ENCODE measurements at places on chromosomes 4 and X.

- no peak for DNase-seq
These were observed 401.4 kb downstream of the MID1IP1 start for GRCh38 chrX:39202641-39203040.

GRCh38 chr4:1349359-1350168, 2.6 kb downstream of the UVSSA start:
- no peak for DNase-seq

GRCh38 chrX:17547658-17548057, 172.7 kb downstream of the NHS start:
- DNase-seq = no peak

DNA sequence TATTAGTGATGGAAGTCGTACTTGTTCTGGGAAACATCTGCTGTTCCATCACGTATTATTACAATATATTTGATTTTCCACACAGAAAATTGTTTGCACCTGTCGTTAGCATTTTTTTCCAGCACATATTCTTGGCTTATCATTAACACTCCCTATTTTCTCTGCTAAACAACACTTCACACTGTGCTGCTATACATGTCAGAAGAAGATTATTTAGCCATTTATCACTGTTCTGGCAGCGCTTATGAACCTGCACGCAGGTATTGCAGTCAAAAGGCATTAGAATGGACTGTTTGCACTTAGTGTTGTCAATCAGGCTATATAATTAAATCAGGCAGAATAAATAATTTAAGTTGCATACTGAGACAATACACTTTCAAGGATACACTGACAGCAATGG, 218.6 kb downstream of the CHM start:
- no peak for DNase-seq

DNA sequence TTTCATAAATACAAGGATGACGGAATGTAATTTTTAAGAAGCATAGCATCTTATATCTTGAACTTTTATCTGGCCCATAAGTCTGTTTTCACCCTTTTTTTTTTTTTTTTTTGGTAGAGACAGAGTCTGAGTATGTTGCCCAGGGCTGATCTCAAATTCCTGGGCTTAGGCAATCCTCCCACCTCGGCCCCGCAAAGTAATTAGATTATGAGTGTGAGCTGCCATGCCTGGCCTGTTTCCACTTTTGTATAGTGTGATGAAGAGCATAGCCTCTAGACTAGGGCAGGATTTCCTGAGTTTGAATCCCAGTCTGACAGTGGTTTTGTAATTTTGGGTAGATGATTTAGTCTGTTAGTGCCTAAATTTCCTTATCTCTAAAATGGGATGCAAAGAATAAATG, 11.0 kb downstream of the STIM2 start:
- DNase-seq = no peak

GRCh38 chr4:32133141-32133540, 1413.0 kb downstream of the PCDH7 start:
- DNase-seq = no peak

DNA sequence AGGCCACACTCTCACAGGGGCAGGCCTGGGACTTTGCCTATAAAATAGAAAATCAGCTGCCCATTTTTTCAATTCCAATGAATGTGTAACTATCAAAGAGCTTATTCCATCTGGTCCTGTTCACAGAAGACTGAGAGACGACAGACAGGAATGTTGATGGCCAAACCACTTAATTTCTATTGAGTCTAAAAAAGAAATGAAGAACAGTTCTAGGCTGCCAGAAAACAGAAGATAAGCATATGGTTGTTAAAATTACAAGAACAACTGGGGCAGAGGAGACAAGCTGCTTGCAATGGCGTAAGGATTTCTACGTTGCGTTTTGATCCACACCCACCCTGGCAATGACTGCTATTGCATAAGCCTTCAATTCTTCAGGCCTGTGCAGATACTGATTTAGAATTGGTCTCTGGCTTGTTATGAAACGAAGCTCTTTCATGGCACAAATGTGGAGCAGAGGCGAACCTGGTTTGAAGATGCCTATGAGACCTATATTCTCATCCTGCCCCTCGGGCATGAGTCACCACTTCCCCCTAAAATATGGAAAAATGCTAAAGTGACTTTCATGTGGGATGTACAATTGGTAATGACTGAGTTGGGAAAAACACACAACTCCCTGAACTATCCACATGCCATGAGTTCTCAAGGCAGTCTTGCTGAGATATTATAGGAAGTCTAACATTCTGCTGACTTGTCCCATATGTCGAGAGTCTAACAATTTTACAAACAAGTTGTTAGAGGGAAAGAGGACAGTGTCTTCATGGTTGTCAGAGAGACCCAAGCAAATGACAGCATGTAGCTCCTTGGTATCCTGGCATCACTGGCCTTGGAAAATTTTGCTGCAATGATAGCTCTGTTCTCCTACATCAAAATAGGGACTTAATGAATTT, 37.9 kb upstream of the SORBS2 start:
- no peak for DNase-seq

- no peak for DNase-seq
These were observed 239.6 kb upstream of the VEGFC start for GRCh38 chr4:177032341-177032740.

- no peak for DNase-seq
These were observed 292.5 kb downstream of the USP46 start for GRCh38 chr4:52366621-52367020.

DNA sequence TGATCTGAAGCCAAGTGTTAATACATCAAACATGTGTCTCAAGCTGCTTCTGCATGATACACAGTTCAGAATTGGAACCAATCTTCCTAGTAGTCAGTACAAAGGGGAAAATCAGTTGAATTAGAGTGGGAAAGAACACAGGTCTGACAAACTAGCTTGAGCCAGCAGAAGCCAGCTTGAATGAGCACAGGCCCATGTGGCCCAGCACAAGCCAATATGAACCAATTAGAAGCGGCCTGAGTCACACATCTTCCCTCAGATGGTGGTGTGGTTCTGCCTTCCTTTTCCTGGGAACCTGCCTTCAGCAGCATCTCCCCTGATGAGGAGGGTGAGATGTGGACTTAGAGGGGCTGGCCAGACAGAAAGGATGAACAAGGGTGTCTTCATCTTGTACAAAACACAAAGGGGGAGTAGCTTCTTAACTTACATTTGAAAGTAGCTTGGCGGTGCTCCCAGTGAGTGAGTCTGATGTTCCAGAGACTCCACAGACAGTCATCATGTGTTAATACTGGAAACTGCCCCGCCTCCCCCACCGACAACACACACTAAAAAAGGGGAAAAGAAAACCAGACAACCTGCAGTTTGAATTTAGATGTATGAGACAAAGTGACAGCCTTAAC, 72.0 kb downstream of the FRMPD4 start:
- DNase-seq = no peak

- DNase-seq = no peak
These were observed 507.0 kb upstream of the PABPC4L start for GRCh38 chr4:134708616-134709015.

GRCh38 chr4:112515198-112516065, 548 bp downstream of the NEUROG2 start:
- DNase-seq = no peak

GRCh38 chr4:58042176-58042575, 932.0 kb upstream of the IGFBP7 start:
- no peak for DNase-seq

- DNase-seq = no peak
These were observed 10.6 kb upstream of the PRDX4 start for GRCh38 chrX:23656684-23657083.

DNA sequence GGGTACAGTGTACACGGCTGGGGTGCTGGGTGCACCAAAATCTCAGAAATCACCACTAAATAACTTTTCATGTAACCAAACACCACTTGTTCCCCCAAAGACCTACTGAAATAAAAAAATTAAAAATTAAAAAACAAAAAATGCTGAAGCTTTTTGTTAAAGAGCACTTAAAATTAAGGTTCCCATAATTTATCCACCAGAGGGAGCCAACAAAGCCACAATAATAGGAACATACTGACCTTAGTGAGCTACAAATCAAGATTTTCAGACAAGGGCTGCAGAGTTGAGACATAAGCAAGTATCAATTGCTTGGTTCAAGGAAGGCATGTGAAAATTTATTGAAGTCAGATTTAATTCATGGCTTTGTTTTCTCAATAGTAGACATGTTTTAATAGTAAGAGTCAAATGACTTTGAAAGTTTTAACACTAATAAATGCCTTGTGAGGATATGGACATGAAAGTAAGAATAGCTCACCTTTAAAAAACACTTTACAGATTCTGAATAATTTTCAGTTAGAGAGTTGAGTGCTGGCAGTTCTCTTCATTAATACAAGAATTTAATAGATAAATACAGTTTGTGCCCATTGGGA, 43.0 kb upstream of the SCOC start:
- peak; percentile 73 for DNase-seq

GRCh38 chrX:106774981-106775380, 27.5 kb upstream of the TBC1D8B start:
- DNase-seq = no peak

- no peak for DNase-seq
These were observed 42.3 kb downstream of the RASL11B start for GRCh38 chr4:52904421-52904820.

GRCh38 chrX:100408713-100409609, 1.1 kb downstream of the PCDH19 start:
- no peak for DNase-seq

DNA sequence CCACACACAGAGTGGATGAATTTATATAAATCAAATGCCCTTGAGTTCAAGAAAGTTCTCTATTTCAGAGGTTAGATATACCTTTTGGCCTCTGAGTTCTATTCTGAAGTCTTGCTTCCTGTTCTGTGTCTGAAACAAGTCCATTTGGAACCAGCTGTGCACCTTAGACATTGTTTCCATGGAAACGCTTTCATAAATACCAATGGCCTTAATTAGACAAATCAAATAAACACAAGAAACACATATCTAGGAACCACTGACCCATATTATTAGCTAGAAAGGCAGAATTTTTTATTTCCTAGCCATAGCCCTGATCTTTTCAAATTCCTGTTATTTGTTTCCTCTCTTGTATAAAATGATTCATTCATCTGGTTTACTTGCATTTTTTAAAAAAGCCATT, 8.4 kb upstream of the C4orf54 start:
- DNase-seq = no peak

GRCh38 chr4:1239950-1240307, 9.0 kb downstream of the CTBP1 start:
- no peak for DNase-seq

GRCh38 chr4:7089213-7089986, 21.5 kb upstream of the GRPEL1 start:
- DNase-seq = no peak

DNA sequence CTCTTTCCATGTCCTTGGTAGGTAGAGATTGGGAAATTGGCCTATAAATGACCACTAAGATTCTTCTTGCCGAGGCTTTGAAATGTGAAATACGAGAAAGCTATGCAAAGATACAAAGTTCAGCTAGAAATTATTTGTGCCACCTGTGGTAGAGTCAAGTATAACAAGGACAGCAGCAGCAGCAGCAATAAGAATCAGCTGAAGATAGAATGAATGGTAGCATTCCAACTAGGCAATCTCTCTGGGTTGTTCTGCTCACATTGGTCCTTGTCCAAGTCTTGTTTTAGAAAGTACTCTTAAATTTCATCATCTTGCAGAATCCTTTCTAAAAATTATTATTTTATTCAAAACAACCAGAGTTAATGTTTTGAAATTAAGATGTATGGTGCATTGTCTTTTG, 67.8 kb upstream of the PCDH10 start:
- DNase-seq = no peak

- DNase-seq = no peak
These were observed 77.7 kb upstream of the DCAF8L1 start for GRCh38 chrX:28058901-28059300.

- DNase-seq = peak; percentile 48
These were observed 29.3 kb downstream of the CLCN3 start for GRCh38 chr4:169649545-169650226.

DNA sequence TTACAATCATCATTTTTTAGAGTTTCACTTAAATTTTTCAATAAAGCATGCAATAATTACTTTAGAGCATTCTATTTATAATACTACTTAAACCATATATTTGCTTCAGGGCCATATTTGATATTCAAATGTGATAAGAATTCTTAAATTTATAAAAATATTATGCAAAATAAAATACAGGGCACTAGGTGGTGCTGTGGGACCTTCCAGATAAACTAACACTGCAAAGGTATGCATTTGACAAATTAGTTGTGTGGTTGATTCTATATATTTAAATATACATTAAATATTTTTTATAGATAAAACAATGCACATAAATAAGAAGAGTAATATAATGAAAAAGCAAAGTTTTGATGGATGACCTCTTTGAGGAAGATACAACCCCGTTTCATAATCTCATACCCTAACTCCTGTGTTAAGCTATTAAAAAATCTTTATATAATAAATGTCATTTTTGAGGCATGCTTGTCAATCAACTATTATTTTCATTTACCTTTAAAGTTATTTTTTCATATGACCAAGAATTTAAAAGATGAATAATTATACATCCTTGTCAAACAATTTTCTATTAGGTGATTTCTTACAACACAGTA, 128.4 kb downstream of the REELD1 start:
- DNase-seq = peak; percentile 18

- DNase-seq = no peak
These were observed 63.6 kb downstream of the CPZ start for GRCh38 chr4:8656185-8656517.

GRCh38 chrX:28278251-28278650, 297.0 kb upstream of the DCAF8L1 start:
- no peak for DNase-seq

- DNase-seq = no peak
These were observed at the start of gene SLC38A5 for GRCh38 chrX:48470110-48470832. Gene SLC38A5 (minus strand): TSS chrX:48470260. CDS start chrX:48467924, 2,336 bp downstream.

DNA sequence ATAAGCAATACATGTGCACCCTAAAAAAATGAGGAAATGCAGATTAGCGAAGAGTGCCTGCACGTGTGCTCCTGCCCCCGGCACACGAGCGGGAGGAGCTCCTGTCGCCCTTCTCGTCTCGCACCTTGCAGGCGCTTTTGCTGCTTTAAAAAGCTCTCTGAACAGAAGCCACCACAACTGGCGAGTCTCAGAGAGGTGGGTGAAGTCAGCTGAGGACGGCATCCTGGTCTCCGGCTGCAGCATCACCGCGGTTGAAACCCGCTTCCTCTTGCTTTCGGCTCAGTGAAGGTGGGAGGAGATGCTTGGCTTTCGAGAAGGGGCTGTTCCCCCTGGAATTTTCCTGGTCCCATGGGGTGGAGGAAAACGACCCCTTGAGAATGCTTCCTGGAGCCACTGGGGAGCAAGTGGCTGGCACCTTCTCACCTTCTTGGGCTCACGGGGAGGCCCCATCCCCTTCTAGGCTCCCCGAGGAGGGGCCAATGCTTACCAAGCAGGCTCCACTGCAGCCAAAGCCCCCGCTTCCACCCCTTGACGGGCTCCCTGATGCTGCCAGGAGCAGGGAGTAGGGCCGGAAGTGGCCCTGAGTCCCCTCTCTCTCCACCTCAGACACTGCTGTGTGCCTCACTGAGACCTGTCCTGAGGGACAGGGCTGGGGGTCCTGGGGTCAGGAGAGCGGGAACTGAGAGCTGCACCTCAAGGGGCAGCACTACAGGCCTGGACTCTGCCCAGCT, 29.2 kb upstream of the MXD4 start:
- DNase-seq = no peak

DNA sequence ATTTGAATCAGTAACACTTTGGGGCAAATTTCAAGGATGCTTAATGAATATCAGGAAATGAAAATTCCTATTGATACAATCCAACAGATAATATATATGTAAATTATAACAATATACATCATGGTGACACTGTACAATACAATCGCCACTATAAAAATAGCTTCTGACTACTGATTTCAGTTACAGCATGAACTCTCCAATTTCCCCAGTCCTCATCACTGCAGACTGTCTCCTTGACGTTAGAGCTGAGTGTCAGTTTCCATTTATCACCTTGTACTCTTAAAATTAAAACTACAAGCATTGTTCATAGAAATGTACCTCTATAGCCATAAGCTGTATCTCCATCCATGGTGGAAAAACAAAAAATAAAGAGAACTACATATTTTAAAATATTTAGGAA, 23.4 kb downstream of the TBC1D9 start:
- DNase-seq = no peak

Data from pons (tissue), 1 donor.